ENCODE measurements at places on chromosomes 2 and 18.

GRCh38 chr18:13457327-13457726 lies 238.8 kb downstream of the LDLRAD4 start:
- DNase-seq: peak; percentile 11

- no peak for DNase-seq
These were observed 609.7 kb downstream of the STK39 start for GRCh38 chr2:167637741-167638140.

- DNase-seq: no peak
These were observed 25.5 kb downstream of the B4GALT6 start for GRCh38 chr18:31658670-31659575.

- no peak for DNase-seq
These were observed 199.7 kb upstream of the SLC14A2 start for GRCh38 chr18:45415614-45416013.

DNA sequence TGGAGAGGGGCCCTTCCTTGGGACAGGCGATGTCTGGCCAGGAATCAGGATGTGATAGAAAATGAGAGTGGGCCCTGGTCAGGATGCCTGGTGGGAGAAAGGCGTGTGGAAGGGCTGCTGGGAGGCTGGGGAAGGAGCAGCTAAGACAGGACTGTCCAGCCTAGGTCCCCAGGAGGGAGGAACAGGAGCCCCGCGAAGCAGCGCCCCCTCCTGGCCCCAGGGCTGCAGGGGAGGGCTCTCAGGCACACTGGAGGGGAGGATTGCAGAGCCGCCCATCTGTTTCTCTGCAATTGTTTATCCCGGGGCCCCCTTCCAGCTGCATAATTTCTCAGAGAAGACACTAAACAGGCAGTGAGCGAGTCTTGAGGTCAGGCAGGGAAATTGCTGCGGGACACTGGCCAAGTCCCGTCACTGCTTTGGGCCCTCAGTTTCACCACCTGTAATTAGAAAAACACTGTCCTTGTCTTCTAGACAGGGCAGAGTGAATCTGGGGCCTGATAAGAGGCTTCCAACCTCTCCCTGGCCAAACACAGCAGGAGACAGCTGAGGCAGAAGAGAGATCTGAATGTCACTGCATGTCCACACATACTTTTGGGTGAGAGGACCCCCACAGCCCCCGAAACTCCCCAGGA lies 3.9 kb upstream of the NPPC start:
- no peak for DNase-seq

- peak; percentile 15 for DNase-seq
These were observed 5.5 kb downstream of the RNPEPL1 start for GRCh38 chr2:240573516-240574385.

GRCh38 chr2:23385351-23385747 lies 370 bp downstream of the KLHL29 start:
- no peak for DNase-seq

DNA sequence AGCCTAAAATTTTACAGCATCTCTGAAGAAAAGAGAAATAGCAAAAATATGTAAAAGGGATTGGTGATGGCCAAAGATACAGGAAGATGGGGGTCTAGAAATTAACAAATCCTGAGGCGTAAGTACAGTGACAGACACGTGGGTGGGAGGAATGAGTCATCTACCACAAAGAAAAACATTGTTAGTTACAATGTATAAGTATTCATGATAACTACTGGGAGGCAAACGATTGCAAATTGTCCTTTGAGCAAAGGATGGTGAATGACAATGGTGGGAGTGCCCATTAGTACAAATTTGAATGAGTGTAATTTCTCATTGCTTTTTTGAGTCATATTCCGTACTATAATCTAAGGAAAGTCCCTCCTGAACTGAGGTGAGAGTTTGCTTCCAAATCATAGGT lies 809.0 kb upstream of the FAM98A start:
- DNase-seq: no peak

GRCh38 chr2:231991664-231992063 lies 30.2 kb downstream of the DIS3L2 start:
- DNase-seq: no peak

DNA sequence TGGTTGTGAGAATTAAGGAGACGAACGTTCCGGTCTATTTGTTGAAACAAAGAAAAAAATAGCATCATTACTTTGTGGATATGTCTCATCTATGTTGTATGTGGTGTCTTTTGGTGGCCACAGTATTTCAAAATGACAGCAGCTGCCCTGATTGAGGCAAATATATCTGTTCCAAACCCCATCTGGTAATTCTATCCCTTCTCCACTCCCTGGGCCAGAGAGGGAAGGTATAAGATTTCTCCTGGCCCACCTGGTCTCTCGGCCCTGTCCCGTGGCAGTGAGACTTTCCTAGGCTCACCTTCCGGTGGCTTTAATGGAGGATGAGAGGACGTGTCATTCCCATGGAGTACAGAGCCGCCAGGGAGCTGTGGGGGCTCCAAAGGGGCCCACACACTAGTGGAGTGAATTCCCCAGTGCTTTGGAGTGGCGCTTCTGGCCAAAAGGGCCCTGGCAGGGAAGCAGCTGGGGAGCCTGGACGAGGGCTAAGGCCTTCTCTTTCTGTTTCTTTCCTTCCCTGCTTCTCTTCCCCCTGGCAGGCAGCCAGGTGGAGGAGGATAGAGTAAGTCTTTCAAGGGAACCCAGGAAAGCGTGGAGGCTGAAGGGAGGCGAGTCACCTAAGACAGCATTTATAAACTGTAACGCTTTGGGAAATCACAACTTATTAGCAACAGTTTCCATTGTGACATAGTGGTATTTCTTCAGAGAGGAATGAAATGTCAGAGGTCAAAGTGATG lies 5.6 kb downstream of the FOSL2 start:
- peak; percentile 32 for DNase-seq
